ENCODE measurements at places on chromosomes 1 and 21.

DNA sequence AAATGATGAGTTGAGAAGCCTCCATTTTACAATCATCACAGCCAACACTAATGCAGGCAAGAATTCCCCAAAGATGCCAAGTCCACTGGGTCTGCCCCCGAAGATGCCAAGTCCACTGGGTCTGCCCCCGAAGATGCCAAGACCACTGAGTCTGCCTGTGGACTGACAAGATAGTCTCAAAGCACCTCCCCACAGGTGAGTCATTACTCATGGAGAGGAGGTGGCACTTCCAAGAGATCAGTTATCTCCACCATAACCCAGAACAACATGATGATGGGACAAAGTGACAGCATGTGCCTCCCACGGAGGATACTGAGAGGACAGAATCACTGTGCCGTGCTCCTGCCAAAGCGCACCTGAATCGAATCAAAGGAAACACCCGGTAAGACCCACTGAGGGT, 4.8 kb downstream of the PTTG1IP start:
- DNase-seq: no peak

- no peak for DNase-seq
These were observed 7.2 kb upstream of the EPS15 start for GRCh38 chr1:51526248-51526647.

GRCh38 chr21:39000496-39000895, 182.8 kb downstream of the PSMG1 start:
- peak; percentile 94 for DNase-seq

- no peak for DNase-seq
These were observed 78.5 kb downstream of the GALNT2 start for GRCh38 chr1:230145505-230145899.

DNA sequence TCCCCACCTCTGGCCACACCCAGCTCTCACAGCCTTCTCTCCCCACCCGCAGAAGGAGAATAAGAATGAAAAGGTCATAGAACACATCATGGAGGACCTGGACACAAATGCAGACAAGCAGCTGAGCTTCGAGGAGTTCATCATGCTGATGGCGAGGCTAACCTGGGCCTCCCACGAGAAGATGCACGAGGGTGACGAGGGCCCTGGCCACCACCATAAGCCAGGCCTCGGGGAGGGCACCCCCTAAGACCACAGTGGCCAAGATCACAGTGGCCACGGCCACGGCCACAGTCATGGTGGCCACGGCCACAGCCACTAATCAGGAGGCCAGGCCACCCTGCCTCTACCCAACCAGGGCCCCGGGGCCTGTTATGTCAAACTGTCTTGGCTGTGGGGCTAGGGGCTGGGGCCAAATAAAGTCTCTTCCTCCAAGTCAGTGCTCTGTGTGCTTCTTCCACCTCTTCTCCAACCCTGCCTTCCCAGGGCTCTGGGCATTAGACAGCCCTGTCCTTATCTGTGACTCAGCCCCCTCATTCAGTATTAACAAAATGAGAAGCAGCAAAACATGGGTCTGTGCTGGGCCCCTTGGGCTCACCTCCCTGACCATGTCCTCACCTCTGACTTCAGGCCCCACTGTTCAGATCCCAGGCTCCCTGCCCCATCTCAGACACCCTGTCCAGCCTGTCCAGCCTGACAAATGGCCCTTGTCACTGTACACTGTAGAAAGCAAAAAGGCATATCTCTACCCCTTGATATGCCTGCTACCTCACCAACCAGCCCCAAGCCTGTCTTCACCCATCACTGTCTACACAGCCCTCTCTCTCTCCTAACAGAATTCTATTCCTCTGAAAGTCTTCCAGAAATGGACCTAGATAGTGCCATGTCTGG, 3.2 kb downstream of the S100A9 start:
- no peak for DNase-seq

- no peak for DNase-seq
These were observed 61.9 kb downstream of the EPB41 start for GRCh38 chr1:28976248-28976647.

DNA sequence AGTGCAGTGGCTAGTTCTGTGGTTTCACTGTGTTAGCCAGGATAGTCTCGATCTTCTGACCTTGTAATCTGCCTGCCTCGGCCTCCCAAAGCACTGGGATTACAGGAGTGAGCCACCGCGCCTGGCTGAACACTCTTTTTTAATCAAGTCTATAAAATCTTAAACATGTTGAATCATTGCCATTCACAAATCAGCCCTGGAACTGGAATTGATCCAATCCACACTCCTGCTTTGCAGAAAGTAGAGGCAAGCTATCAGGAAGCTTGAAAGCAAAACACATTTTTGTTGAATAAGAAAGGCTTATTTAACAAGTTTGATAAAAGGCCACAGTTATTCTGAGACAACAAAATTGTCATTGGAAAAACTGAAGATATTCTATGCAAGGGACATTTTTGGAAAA, 18.3 kb upstream of the EFHD2 start:
- DNase-seq: no peak

DNA sequence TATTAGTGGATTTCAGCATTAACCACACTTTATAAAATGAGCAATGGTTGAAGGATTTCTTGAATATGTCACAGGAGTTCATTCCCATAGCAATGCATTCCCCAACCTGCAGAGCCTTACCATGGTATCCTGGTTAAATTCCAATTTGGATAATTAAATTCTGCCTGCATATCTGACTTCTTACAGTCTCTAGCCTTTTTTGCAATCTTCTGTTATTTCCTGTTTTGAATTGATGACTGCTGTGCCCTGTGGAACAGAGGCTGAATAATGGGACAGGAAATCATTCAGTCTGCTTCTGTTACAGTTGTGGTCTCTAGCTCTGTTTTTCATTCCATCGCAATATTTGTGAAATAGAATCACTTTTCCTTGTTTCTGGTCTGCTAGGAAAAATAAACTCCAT, 1823.9 kb downstream of the PLA2G4A start:
- DNase-seq: peak; percentile 2

GRCh38 chr21:26061437-26061836, 109.1 kb downstream of the APP start:
- DNase-seq: no peak

GRCh38 chr1:13722808-13723360, 22.9 kb downstream of the PRDM2 start:
- no peak for DNase-seq

- DNase-seq: no peak
These were observed 640.4 kb downstream of the USP25 start for GRCh38 chr21:16370186-16370585.

- DNase-seq: peak; percentile 65
These were observed 4.6 kb upstream of the FOXE3 start for GRCh38 chr1:47411436-47411835.

- DNase-seq: no peak
These were observed 1786.6 kb downstream of the PLA2G4A start for GRCh38 chr1:188615321-188615720.

DNA sequence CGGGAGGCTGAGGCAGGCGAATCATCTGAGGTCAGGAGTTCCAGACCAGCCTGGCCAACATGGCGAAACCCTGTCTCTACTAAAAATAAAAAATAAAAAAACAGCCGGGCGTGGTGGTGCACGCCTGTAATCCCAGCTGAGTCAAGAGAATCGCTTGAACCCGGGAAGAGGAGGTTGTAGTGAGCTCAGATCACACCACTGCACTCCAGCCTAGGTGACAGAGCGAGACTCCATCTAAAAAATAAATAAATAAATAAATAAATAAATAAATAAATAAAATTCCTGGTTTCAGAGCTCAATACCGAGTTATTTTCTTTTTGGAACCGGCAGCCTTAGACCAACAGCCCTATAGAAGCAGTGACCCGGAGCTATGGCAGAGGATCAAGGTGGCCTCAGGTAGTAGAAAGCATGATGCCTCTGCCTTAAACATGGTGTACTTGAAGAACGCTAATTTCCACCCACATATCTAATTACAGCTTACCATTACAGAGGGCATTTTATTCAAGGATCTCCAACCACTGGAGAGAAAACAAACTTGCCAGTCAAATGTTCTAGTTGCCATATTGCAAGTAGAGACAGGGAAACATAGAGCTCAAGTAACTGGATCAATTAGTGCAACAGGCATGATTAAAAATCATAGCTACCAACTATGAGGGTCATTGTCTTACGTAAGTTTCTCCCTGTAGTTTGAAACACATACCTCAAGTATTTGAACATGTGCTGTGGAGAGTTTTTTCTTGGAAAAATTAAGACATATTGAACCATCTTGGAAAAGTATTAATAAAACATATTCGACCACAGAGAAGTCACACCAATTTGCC, 2.0 kb upstream of the ENAH start:
- DNase-seq: no peak

DNA sequence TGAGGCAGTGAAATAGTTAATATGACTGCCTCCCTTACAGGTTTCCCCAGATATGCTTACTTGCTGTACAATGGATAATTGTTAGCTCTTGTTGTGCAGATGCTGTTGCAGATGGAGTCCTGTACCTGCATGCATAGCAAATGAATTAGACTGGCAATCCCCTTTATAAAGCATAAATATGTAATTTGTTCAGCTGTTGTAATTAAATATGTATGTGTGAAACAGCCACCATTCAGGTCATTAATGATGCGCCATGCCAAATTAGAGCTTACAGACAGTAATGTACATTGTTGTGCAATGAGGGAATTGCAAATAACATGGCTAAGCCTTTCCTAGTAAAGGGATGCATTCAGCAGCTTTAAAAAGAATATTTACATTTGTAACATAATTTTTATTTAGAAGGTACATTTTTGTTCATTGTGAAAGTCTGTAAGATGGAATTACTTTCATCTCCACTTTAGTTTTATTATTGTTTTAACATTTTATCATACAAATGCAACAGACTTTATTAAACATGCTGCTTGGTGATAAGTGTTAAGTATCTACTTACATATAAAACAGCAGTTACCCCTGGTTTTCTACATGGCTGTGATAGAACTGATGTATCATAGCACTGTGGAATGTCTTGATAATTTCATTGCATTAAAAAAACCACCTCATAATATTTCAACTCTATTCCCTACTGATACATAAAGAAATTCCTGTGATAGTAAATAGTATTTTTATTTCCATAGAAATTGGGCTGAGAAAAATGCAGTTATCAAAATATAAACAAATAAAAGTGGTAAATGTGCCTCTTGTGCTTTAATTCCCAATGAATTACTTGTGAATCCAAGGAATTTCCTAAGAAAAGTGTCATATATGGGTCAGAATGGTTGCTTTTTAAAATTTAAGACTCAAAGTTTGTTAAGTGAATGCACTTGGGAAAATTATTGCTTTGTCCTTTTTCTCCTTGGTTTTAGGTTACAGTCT, 99.0 kb downstream of the NFIA start:
- DNase-seq: no peak

GRCh38 chr1:57420981-57421785, 2.7 kb downstream of the DAB1 start:
- DNase-seq: no peak

- peak; percentile 72 for DNase-seq
These were observed 29.8 kb downstream of the SHISAL2A start for GRCh38 chr1:52662645-52663313.

- DNase-seq: peak; percentile 39
These were observed 22.3 kb upstream of the TRAF3IP3 start for GRCh38 chr1:209733409-209734192.

- peak; percentile 47 for DNase-seq
These were observed 61.2 kb downstream of the ERI3 start for GRCh38 chr1:44293761-44294315.

- DNase-seq: no peak
These were observed 282 bp upstream of the ECE1 start for GRCh38 chr1:21290546-21290944.

DNA sequence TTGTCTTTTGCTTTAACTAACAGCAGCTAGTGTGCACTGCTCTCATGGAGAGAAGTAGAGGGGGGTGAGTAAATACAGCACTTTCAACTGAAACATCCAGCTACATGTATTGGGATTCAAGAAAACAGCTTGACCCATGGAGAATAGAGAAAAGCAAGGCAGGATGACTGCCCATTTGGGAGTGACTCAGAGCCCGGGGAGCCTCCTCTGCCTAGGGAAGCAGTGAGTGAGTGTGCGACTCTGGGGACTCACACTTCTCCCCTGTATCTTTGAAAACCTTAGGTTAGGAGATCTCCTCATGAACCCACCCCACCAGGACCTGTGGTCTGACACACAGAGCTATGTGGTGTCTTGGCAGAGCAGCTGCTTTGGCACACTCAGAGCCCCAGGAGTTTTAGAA, 82.0 kb upstream of the PTGFR start:
- DNase-seq: peak; percentile 17

DNA sequence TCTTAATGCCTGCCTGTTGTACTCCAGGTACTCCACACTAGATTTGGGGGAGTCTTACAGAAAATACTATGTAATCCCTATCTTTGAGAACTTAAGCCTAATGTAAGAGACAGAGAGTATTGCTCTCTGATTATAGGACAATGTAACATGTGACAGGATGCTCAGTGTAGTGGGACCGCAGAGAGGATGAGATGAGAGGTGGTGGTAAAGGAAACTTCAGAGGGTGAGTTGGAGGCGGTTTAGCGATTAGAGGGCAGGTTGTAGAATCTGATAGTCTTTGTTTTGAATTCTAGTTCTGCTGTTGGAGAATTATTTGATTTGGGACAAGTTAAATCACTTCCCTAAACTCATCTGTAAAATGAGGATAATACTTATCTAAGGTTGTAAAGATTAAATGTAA, 5.4 kb downstream of the SOAT1 start:
- DNase-seq: no peak

DNA sequence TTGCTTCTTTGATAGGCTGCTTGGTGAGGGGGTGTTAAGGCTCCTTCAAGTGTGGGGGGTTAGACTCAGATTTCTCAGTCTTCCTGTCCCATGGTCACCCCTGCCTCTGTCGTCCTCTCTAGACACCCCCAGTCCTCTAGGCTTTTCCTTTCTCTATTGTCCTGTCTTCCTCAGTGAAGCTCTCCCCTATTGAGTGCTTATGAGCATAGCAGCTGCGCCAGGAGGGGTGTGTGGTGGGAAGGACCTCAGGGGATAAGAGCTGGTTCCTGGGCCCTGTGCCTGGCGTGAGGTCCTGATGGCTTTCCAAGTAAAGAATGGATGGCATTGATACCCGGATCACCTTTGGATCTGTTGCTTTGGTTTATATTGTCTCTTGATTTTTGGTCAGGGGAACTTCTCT, 69.1 kb downstream of the DIP2A start:
- no peak for DNase-seq

GRCh38 chr1:24383381-24383940, 30.1 kb downstream of the STPG1 start:
- DNase-seq: no peak

GRCh38 chr1:23913212-23913880, at the start of gene CNR2:
TSS of gene CNR2 (minus strand) at chr1:23913362. CDS start at chr1:23875617, 37,745 bp downstream.
- no peak for DNase-seq

GRCh38 chr1:161770250-161770649, 4.1 kb downstream of the ATF6 start:
- DNase-seq: no peak
